Activated T-helper 2 cell treated with anti-CD3 and anti-CD28 coated beads, Interferon-gamma antibody, Interleukin-2, Interleukin-4, amounts not matched to agents 10 μg/mL and 5 μg/mL and 100 μg/mL, durations not matched to agents 14 hours and 24 hours and 36 hours (primary cell): ENCODE measurements at places on chromosomes 1 and 21.
A peak's percentile ranks its signal among the peaks of the same experiment; 100 is the strongest.

GRCh38 chr1:119159966-119160365, 19.5 kb upstream of the WARS2 start:
- H3K4me1 ChIP-seq, result no peaks in the 10 kb centered on the region
- no peak for DNase-seq

- H3K27me3 ChIP-seq, result no peaks in the 10 kb centered on the region
- peaks cover 52% of the 10 kb centered on the region for H3K4me1 ChIP-seq
- H3K4me3 ChIP-seq, result no peak overlapping the region
- DNase-seq, result peak; percentile 38
- no peaks in the 10 kb centered on the region for H3K36me3 ChIP-seq
These were observed 157.8 kb upstream of the JUN start for GRCh38 chr1:58941471-58942289.

DNA sequence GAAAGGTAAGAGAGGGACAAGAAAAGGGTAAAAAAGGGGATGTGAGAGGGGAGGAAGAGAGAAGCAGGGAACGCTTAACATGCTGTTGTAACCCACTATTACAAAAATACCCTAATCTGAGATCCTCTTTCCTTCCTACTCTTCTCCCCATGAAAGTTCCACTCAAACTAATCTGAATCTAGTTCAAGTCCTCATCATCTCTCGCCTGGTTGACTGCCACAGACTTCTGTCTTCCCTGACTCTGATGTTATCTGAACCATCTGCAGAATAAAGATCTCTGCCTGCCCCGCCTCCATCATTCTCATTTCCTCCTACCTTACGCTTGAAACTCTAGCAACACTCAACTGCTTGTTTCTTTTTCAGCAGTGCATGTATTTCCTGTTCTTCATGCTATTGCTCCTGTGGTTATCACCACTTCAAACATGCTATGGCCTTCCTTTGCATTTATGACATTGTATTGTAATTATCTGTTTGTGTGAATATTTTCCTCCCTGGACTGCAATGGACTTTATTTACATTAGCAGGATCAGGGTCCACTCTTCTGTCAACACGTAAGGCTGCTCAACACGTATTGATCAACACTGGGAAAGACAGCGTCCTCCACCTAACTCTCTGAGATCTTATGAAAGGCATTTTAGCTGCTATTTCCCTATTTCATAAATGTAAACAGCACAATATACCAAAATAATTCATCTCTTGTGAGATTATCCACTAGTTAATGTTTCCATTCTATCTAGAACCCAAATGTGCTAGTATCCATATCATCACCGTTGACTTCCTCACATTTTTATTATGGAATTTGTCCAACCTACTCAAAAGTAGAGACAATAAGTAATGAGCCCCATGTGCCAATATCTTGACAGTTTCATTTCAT, 215.5 kb upstream of the USP25 start:
- no peaks in the 10 kb centered on the region for H3K27me3 ChIP-seq
- peak; percentile 62 for DNase-seq
- H3K36me3 ChIP-seq, result peaks cover 3% of the 10 kb centered on the region
- H3K4me3 ChIP-seq, result peak overlapping the region; percentile 15
- H3K4me1 ChIP-seq, result peaks cover 17% of the 10 kb centered on the region
- peak overlapping the region; percentile 46 for H3K27ac ChIP-seq

DNA sequence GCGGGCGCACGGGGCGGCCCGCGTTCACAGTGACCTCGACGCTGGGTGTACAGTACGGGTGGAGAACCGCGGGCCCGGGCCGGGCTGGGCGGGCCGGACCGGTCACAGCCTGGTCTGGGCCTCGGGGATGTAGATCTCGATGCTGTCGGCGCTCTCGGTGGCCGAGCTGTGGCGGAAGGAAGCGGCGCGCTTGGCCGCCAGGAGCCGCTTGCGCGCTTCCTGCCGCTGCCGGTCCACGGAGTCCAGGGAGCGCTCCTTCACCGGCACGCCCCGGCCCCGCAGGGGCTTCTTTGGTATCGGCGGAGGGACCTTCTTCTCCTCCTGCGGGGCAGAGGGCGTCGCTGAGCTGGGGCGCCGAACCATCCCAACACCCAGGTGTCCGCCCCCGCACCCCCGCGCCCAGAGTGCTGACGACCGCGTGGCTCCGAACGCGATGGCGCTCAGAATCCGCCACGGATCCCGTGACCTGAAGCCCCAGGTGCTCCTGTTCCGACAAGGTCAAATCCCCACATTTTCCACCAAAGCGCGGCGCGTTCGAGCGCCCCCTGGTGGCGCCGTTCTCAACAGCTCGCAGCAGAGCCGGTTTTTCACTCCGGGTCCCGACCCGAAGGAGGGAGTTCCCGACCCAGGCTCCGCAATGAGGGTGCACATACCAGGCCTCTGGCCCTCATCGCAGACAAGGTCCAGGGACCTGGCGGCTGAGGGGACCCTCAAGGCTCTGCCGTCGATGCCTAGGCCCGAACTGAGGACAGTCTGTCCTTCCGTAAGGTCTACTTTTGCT, 6.6 kb upstream of the SMIM12 start:
- DNase-seq, result peak; percentile 84
- H3K27me3 ChIP-seq, result peaks cover 10% of the 10 kb centered on the region
- H3K4me1 ChIP-seq, result peaks cover 22% of the 10 kb centered on the region
- H3K36me3 ChIP-seq, result no peaks in the 10 kb centered on the region
- H3K4me3 ChIP-seq, result peak overlapping the region; percentile 76

DNA sequence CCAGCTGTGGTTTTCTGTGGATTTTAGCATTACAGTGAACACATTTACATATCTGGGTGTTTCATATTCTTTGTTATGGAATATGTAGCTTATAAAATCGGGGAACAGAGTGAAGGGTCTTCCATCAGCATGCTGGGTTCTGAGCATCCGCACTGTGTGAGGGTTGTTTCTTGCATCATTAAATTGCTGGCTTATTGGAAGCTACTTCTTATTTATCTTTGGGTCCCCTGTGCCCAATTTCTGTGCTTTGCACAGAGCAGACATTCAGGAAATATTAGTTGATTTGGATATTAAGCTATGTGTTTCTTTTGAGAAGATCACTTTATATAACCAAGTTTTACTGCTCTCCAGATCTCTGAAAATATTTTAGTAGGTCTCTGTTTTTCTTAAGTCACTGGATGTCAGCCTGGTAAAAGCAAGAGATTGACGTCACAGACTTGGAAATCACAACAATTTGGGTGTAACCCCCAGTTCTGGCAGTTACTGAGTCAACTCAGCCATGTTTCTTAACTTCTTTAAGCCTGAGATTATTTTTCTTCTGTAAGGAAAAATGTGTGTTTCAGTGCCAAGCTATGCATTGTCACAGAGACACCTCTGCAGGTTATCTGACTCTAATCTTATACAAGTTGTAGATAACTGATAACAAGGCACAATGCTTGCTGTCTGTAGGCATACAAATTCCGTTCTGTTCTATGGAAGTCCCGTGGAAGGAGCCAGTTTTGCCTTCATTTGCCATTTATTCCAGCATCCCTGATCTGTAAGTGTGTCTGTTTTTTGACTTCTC, 258.3 kb upstream of the KAZN start:
- H3K4me3 ChIP-seq, result no peak overlapping the region
- no peak for DNase-seq
- H3K27ac ChIP-seq, result no peak overlapping the region
- no peaks in the 10 kb centered on the region for H3K4me1 ChIP-seq
- no peaks in the 10 kb centered on the region for H3K36me3 ChIP-seq

GRCh38 chr1:100811808-100812207, 82.8 kb downstream of the EXTL2 start:
- no peaks in the 10 kb centered on the region for H3K36me3 ChIP-seq
- H3K27me3 ChIP-seq, result peaks cover 21% of the 10 kb centered on the region
- H3K4me3 ChIP-seq, result no peak overlapping the region
- H3K27ac ChIP-seq, result no peak overlapping the region
- no peak for DNase-seq

DNA sequence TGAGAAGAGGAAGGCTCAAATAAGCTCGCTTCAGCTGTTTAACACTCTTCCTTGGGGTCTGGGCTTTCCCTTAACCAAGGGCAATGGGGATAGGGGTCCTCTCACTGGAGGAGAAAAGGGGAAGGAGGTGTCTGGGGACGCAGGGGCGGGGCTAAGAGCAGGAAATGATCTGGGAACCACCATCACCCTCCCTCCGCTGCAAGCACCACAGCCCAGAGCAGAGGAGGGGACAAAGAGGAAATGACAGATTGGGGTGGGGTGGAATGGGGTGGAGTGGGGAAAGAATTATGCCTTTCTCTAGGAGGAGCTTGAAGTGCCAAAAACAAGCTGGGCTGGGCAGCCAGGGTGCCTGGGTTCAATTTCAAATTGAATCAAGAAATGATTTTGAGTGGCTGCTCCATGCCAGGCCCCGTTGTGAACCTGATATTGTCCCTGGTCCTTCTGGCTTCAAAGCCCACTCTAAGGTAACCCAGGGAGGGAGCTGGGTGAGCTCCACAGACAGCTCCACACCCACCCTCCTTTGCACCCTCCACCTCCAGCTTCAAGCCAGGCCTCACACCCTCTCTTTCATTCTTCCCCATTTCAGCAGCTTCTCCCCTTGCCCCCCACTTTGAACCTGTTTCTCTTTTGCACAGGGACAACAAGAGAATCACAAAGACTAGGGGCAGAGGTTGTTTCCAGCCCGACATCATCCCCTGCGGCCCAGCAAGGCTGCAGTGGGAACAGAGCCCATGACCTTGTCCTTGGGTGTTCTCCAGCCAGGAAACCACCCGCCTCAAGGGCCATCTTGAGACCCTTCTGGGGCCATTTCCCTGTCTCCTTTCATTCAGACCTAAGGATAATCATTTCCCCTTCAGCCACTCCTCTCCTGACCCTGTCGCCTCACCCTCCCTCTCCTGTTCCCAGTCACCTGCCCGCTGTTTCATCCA, 1.1 kb downstream of the ARHGAP30 start:
- peaks cover 47% of the 10 kb centered on the region for H3K4me1 ChIP-seq
- H3K4me3 ChIP-seq, result peak overlapping the region; percentile 100
- H3K36me3 ChIP-seq, result peaks cover 40% of the 10 kb centered on the region
- H3K27ac ChIP-seq, result peak overlapping the region; percentile 98

- no peak within 1 kb of the TSS for H3K27ac ChIP-seq
- no peaks in the 10 kb centered on the region for H3K27me3 ChIP-seq
- H3K36me3 ChIP-seq, result peaks cover 11% of the 10 kb centered on the region
- H3K4me1 ChIP-seq, result no peaks in the 10 kb centered on the region
These were observed at the start of gene TAS1R3 for GRCh38 chr1:1331068-1331965. TAS1R3 (plus strand) TSS chr1:1331280; CDS start chr1:1331346, 66 bp downstream.

DNA sequence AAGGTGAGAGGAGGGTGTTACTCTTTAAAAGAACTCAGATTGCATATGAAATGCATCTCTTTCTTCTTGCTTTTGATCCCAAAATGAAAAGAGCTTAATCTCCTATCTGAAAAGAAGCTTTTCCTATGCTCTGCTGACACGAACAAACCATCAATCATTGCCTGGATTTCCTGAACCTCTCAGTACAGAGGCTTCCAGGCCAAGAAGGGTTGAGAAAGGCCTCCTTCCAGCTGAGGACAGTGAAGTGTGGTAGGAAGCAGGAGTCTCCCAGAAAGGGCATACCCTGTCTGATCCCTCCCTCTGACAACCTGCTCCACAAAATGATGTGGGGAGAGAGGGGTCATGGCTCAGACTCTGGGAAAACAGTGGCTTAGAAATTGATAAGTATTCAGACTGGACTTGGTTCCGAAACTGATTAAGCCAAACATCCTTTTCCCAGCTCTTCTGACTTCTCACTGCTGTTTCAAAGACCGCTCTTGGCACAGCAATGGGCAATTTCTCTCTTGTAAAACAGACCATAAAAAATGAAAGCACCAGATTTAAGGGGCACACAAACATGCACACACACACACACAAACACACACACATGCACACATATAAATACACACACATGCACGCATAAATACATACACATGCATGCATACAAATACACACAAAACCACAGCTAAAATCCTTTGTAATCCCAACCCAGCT, 310.3 kb downstream of the SIPA1L2 start:
- DNase-seq, result no peak
- H3K4me3 ChIP-seq, result no peak overlapping the region
- H3K27me3 ChIP-seq, result peaks cover 7% of the 10 kb centered on the region
- H3K36me3 ChIP-seq, result no peaks in the 10 kb centered on the region

DNA sequence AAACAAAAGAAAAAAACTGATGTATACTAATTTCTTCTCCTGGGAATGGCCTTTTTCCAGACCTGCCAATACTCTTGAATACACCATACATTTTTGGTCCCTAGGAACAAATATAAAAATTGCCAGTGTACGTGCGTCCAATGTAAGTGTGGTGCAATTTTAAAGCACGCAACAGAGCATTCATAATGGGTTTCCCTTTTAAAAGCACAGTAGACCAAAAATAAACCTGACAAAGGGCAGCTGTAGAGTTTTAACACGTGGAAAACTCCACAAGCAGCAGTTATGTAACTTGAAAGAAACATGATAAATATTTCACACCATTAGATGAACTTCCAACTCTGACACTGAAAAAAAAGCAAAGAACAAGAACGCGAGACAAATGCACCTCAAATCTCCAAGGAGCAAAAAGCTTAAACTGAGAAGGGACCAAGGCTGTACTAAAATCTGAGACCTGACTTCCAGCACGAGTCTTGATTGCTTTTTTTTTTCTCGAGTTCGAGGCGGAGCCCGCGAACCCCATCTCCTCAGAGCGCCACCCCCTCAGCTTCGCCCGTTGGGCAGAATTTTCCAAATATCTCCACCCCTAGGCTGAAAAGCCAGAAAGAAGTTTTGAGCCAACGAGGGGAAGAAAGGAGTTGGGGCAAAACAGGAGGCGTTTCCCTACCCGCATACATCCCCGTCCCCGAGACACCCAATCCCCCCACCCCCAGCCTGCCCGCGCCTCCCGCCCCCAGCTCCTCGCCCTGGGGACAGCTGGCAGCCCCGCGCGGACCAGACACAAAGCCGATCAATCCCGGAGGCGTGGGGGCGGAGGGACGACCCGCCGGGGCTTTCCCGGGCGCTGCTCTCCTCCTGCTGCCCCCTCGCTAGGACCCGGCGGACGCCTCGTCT, at the start of gene JAM2:
Gene JAM2 (plus strand): TSS at position 599 of the 891 bp plus-strand sequence. CDS start 564 bp downstream, outside the sequence.
- DNase-seq, result peak; percentile 16
- no peak within 1 kb of the TSS for H3K27ac ChIP-seq
- peaks cover 31% of the 10 kb centered on the region for H3K4me1 ChIP-seq
- peaks cover 36% of the 10 kb centered on the region for H3K27me3 ChIP-seq
- H3K4me3 ChIP-seq, result peak within 1 kb of the TSS; percentile 63

GRCh38 chr1:172906778-172907592, 143.8 kb downstream of the TNFSF18 start:
- DNase-seq, result no peak
- H3K27ac ChIP-seq, result no peak overlapping the region
- H3K27me3 ChIP-seq, result peaks cover 36% of the 10 kb centered on the region
- H3K4me1 ChIP-seq, result peaks cover 14% of the 10 kb centered on the region
- no peak overlapping the region for H3K4me3 ChIP-seq
- H3K36me3 ChIP-seq, result no peaks in the 10 kb centered on the region

GRCh38 chr1:115827452-115828044, 13.4 kb downstream of the NHLH2 start:
- peaks cover 62% of the 10 kb centered on the region for H3K27me3 ChIP-seq
- H3K4me3 ChIP-seq, result no peak overlapping the region
- peaks cover 6% of the 10 kb centered on the region for H3K4me1 ChIP-seq
- H3K27ac ChIP-seq, result no peak overlapping the region
